ENCODE measurements at places on chromosomes 12 and 14.

DNA sequence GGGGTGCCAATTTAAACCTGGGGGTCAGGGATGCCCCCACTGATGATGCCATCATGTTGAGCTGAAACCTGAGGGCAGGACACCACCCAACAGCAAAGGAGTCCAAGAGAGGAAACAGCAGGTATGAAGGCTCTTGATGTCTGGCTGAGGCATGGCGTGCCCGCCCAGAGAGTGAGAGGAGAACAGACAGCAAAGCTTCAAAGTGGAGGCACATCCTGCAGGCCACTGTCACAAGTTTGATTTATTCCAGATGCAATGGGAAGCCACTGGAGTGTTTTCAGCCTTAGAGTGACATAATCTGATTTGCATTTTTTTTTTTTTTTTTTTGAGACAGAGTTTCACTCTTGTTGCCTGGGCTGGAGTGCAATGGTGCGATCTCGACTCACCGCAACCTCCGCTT is 34.8 kb downstream of the IRF2BPL start:
- no peak for DNase-seq

DNA sequence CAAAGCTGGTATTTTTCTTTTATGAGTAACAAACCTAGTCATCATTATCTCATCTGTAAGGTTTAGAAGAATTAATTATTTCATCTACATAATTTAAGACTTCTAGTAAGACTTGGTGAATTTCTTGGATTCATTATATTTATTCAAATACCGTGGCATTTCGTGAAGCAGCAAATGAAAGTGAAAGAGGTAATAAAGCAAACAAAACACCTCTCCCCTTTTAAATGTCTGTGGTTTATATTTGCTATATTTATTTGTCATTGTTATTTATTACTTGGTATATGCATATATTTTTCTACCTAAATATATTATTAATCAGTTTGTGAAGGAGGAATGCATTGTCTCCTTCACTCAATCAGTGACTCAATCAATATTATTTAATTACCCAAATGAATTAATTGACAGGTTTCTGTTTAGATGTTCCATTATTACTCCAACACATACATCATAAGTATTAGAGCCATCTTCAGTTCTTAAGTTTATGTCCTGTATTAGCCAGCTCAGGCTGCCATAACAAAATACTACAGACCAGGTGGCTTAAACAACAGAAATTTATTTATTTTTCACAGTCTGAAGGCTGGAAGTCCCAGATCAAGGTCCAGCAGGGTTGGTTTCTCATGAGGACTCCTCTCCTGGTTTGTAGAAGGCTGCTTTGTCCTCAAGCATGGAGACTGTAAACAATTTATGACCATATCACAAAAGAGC is 6.6 kb downstream of the CFAP54 start:
- DNase-seq, result no peak

DNA sequence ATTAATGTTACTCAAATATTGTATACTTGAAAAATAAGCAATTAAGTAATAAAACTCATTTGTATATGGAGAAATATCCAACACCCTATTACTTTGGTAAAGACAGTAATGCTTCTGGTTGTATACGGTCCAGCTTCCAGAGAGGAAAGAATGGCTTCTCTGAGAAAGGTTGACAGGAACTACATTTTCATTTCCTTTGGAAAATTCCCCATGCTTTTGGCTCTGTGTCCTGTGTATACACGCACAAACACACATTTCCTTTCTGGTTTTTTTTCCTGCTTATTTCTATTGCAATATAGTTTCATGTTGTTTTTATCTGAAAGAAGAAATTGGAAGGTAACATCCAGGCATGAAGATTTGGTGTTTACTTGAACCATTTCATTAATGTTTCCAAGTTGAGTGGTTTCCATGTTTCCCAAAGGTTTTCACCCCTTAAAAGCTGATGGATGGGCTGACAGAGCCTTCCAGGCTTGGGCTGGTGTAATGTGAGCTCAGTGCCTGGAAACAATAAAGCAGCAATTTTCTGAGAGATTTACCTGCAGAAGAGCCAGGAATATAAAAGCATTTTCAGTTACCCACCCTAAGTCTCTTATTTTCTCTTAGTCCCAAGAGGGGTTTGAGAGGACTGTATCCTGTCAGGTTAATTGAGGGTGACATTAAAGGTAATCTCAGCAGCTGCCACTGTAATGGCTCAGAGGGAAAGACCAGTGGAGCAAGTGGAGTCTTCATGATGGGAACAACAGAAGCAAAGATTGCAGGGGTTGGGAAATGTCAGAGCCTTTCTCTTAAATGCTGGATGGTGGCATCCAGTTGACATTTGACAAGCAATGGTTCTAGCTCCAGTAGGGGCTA is 33.4 kb upstream of the TMTC1 start:
- no peak for DNase-seq

DNA sequence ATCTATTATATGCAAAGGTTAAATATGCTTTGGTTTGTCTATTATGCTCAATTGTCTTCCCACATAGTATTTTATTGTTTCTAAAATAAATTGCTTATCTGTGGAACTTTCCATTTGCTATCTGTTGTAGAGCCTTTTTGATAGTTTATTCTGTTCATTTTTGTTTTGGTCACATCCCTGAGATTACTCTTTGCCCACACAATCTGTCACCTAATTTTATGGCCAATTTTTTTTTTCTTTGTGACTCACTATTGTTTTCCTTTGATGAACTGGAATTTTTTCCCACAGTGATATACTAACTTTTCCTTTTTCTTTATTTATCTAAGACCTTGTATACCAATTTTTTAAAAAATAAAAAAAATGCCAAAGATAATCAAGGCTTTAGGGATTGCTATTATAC is 61.1 kb downstream of the RASSF9 start:
- DNase-seq, result no peak

DNA sequence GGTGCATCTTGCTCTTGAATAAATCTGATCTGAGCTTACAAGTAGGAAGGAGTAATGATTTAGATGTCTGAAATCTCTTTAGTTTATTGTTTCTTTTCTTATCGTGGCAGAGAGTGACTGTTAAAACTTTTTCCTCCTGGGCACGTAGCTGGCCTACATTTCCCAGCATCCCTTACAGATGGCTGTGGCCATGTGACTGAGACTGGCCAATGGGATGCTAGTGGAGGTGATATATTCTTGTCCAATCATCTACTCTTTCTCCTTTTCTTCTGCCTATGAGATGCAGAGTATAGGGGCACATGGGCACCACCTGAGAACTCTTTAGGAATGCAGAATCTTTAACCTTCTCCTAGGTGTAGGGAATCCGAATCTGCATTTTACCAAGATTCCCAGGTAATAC is 237.3 kb downstream of the RGS6 start:
- no peak for DNase-seq

GRCh38 chr12:93226361-93226760 is 151.4 kb upstream of the NUDT4 start:
- DNase-seq, result no peak

DNA sequence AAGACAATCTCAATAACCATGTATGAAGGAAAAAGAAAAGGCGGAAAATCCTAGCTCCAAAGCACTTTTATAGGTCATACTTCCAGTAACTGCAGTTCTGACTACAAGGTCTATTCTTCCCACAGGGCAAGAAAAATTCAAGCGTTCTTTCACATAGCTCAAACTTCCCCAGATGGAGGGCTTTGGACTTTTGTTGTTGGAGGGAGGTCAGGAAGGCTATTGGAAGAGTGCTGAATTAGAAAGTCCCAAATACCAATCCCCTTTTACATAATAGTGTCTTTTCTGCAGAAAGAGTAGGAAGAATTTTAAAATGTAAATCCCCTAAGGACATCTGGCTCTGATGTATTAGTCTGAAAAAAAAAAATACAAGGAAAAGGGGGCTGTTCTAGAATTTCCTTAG is 309.4 kb downstream of the MDGA2 start:
- DNase-seq, result no peak

GRCh38 chr12:75047885-75048525 is 161.6 kb downstream of the KCNC2 start:
- no peak for DNase-seq

- DNase-seq, result no peak
These were observed 10.2 kb downstream of the KRT82 start for GRCh38 chr12:52395761-52396434.

DNA sequence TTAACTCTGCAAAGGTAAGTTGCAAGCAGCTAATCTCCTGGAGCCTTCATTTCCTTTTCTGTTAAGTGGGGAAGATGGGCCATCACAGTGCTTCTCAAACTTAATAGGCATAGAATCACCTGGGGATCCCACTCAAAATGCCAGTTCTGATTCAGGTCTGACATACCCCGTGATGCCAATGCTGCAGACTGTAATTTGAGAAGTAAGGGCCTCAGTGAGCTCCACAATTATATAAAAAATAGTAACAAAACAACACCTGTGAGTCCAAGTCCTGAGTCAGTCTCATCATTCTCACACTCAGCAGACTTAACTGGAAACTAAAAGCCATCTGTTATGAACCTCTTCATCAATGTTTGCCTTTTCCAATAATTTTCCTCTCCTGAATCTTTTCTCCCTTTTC is 10.8 kb upstream of the PSMA6 start:
- no peak for DNase-seq

DNA sequence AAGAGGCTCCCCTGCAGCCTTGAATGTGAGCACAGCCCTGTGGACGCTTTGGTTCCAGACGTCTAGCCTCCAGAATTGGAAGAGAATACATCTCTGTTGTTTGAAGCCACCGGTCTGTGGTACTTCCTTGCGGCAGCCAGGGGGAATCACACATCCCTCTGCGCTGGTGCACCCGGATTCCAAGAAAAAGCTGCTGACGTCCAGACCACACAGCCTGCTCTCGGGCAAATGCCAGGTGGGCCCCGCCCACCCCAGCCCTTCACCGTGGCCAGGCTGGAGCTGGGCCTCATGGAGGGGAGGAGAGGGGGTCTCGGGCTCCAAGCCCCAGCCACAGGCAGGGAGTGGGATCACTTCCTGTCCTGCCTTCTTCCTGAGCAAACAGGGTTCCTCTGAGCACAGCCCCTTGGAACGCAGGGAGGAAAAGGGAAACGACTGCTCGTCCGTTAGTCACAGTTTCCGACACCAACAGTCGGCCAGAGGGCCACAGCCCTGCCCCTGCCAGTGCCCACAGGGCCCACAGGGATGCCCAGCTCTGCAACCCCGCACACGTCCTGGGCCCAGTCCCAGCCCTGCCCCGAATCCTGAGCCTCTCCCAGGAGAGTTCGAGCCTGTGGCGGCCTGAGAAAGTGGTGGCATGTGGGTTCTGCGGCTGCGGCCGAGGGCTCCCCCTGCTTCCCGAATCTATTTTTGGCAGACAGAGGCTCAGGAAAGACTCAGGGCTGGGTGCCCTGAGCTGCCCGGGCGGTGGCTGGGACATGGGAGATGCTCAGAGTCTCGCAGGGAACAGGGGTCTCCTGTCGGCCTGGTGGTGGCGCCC is 85.3 kb downstream of the RFLNA start:
- DNase-seq, result no peak

- no peak for DNase-seq
These were observed 3.1 kb downstream of the SINHCAF start for GRCh38 chr12:31322801-31323207.

- no peak for DNase-seq
These were observed 352.5 kb upstream of the CCDC196 start for GRCh38 chr14:66133666-66134065.

DNA sequence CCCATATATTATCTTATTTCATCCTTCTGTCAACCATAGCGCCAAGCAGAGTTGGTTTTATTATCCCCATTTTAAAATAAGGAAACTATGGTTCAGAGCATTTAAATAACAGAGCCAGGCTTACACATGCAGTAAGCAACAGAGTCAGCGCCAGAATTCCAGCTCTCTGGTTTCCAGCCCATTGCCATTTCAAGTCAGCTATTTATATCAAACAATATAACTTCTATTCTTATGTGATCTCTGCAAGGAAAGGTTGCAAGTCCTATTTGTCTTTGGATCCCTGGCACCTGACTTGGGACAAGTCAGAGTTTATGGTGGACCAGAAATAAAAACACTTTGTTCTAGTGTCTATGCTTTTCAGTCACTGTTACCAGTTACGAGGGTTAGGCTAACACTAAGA is 174.1 kb upstream of the EEA1 start:
- DNase-seq, result no peak

DNA sequence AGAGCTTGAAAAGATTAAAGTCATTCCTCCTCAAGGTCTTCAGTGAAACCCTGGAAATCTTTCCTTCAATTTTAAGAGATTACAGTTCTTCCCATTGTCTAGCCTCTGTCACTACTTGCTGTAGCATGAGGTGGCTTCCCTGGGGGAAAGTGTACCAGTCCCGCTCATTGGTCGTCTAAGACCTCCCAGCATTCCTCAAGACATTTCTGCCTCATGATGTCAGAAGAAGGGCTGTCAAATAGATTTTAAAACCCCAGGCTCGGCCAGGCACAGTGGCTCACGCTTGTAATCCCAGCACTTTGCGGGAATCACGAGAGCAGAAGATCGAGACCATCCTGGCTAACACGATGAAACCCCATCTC is 46.7 kb downstream of the SMUG1 start:
- no peak for DNase-seq

DNA sequence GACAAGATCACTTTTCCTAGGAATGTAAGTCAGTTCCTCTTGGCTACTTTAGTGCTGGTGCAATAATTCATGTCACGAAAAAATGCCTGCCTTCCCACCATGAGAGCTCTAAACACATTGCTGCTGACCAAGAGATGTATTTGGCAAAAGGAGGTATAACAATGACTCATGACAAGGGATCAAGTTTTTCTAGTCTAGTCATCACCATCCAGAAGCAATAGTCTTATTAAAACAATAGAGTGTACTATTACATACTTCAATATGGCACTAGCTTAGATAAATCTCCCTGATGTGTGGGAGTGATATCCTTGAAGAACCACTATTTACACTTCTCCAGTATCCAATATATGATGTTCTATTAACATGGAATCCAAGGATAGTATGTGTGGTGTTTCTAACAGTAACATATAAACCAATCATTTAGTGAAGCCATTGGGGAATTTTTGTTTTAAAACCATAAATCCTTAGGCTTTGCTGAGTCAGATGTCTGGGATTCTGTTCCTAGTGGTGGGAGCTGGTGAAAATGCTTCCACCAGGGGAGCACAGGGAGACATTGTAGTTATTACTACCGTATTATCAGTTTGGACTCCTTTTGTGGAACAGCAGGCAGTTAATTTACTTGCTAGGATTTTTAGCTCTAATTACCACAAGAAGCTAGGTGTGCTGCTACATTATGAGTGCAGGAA is 1387.5 kb downstream of the LRFN5 start:
- no peak for DNase-seq

GRCh38 chr12:33429468-33429867 is 10.2 kb downstream of the SYT10 start:
- no peak for DNase-seq

DNA sequence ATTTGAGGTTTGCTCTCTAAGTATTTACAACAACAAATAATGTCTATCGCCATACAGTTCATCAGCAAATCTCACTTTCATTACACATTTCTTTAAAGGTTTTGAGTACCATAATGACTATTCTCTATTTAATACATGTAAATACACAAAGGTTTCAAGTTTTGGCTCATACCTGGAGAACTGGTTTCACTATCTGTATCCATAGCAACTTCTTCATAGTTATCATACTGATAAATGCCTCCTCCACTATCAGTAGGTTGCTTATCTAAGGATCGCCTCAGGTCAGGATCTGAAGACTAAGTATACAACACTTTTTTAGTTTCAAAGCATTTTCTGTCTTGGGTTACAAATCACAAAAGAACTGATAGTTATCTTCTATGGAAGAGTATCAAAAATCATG is 21.4 kb downstream of the ZFC3H1 start:
- DNase-seq, result no peak
